ENCODE measurements at places on chromosomes 6 and 20.

GRCh38 chr6:112620812-112621569 lies 273.9 kb downstream of the RFPL4B start:
- no peak for DNase-seq

GRCh38 chr20:19543101-19543500 lies 215.0 kb upstream of the RIN2 start:
- DNase-seq: no peak

- DNase-seq: no peak
These were observed 166.4 kb upstream of the GLP1R start for GRCh38 chr6:38882157-38882556.

DNA sequence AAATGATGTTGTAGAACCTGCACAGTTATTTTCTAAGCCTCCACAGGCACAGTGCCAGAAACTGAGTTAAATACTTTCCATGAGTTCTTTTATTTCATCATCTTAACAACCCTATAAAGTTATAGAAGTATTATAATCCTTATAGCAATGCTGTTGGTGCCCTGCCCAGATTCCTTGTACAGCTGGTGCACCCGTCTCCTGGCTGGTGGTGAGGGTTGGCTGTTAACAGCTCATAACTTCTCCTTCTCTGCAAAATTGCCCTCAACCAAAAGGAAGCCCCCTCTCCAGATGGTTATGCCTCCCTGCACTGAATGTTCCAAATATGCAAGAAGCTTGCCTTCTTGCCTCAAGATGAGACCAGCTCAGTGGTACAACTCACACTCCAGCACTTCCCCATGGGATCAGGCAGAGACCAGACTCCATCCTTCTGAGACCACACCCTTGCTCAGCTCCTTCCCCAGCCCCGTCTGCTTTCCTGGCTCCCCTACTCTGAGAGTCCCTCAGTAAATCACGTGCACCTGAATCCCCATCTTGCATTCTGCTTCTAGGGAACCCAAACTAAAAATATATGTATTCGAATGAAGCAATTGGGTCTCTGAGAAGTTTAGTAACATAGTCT lies 304.4 kb upstream of the PLCB4 start:
- DNase-seq: peak; percentile 30

- no peak for DNase-seq
These were observed 110.2 kb downstream of the AGPAT4 start for GRCh38 chr6:161163466-161164181.

- no peak for DNase-seq
These were observed 133.8 kb downstream of the BACH2 start for GRCh38 chr6:90162648-90163387.
